ENCODE measurements at places on chromosomes 6 and 20. TPM values are rescaled to one million over a fixed set of nuclear protein-coding genes. Genes with fewer than 3 reads are reported as not detected.

DNA sequence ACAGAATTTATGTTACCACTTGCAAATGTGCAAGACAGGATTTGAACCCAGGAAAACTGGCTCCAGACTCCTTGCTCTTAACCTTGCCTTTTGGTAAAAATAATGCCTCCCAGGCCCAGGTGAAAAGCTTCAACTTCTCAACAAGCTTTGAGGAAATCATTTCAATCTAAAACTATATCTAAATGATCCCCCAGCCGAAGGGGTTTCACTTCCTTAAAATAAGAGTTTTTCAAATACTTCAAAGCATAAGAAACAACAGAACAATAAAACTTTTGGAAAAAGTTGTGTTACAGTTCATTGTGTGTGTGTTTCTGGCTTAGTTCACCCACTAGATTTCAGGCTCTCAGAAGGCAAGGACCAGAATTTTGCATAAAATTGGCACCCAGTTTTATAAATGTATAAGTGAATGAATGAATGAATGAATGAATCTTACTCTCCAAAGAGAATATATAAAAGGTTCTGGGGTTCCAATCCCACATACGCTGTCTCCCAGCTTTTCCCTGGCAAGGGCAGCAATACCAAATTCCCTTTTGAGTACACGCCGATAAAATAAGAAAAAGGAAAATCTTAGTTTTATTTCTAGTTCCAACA lies 5.4 kb downstream of the OR2H2 start:
- ATAC-seq, result no peak
- no peaks in the 10 kb centered on the region for H3K36me3 ChIP-seq
- H3K27me3 ChIP-seq, result peaks cover 17% of the 10 kb centered on the region
- H3K4me3 ChIP-seq, result no peak overlapping the region

DNA sequence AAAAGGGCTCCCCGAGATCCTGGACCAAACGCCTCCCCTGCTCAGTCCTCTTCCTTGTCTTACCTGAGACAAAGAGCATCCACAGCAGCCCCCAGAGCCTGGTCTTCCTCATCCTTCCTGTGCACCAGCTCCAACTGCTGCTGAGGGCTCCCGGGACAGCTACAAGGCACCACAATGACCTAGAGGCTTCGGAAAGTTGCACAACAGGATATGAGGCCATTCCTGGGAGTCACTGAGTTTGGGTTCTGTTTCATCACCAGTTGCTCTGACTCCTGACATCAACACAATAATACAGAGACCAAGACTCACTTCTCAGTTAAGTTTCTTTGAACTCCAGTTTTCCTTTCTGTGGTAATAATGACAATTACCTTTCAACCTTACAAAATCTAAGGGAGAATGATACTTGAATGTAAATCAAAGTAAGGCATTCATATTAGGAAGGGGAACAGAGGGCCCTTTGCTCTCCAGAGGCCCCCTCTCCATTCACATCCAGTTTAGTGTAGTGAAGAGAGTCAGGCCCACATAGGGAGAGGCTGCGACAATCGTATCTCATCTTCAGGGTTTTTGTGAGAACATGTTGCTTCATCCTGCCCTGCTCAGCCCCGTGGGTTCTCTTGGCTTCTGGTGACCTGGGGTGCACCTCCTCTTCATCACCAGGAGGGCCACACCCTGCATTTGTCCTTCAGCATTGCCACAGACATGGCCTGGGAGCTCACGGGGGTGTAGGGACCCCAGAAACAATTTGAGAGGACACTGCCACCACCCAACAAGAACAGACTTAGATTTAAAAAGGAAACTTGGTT lies at the start of gene TREM1:
TREM1 (minus strand) TSS at position 139 of the 803 bp plus-strand sequence; CDS start at position 112, 27 bp downstream.
- H3K4me1 ChIP-seq, result peaks cover 5% of the 10 kb centered on the region
- no peaks in the 10 kb centered on the region for H3K36me3 ChIP-seq
- H3K27ac ChIP-seq, result peak within 1 kb of the TSS; percentile 86
- ATAC-seq, result peak; percentile 63

DNA sequence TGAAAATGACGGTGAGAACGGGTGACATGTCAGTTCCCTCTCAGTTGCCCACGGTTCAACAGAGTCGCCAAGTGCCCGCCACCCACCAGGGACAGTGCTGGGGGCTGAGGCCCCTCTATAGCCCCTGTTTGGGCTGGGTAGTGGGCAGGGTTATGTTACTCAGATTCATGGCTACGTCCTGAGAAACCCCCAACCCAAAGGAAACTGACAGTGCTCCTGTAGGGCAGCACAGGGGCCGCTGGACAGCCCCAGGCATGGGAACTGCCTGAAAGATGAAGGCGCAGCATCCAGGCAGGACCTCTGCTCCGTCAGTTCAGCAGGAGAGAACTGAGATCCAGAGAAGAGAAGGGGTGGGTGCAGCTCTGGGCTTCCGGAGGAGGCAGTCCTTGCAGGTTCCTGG lies 118.9 kb upstream of the PMEPA1 start:
- H3K4me1 ChIP-seq, result no peaks in the 10 kb centered on the region
- ATAC-seq, result no peak
- no peaks in the 10 kb centered on the region for H3K36me3 ChIP-seq
- H3K27me3 ChIP-seq, result peaks cover 3% of the 10 kb centered on the region
- H3K27ac ChIP-seq, result no peak overlapping the region

SNHG17 gene
- total RNA-seq, result 142 TPM

GRCh38 chr20:58659841-58660240 lies 8.8 kb downstream of the STX16 start:
- H3K27me3 ChIP-seq, result no peaks in the 10 kb centered on the region
- peak; percentile 70 for ATAC-seq
- peak overlapping the region; percentile 97 for H3K27ac ChIP-seq
- peaks cover 47% of the 10 kb centered on the region for H3K4me1 ChIP-seq

NOTCH4 gene
- total RNA-seq, result 0.73 TPM

HLA-DRA gene
- 13.6 TPM for total RNA-seq

- H3K36me3 ChIP-seq, result no peaks in the 10 kb centered on the region
- no peaks in the 10 kb centered on the region for H3K27me3 ChIP-seq
- H3K27ac ChIP-seq, result no peak overlapping the region
- no peaks in the 10 kb centered on the region for H3K4me1 ChIP-seq
- H3K4me3 ChIP-seq, result no peak overlapping the region
- ATAC-seq, result no peak
Measured at GRCh38 chr6:92114797-92115196, 1304.6 kb downstream of the EPHA7 start.

GRM4 gene
- total RNA-seq, result not detected

DNA sequence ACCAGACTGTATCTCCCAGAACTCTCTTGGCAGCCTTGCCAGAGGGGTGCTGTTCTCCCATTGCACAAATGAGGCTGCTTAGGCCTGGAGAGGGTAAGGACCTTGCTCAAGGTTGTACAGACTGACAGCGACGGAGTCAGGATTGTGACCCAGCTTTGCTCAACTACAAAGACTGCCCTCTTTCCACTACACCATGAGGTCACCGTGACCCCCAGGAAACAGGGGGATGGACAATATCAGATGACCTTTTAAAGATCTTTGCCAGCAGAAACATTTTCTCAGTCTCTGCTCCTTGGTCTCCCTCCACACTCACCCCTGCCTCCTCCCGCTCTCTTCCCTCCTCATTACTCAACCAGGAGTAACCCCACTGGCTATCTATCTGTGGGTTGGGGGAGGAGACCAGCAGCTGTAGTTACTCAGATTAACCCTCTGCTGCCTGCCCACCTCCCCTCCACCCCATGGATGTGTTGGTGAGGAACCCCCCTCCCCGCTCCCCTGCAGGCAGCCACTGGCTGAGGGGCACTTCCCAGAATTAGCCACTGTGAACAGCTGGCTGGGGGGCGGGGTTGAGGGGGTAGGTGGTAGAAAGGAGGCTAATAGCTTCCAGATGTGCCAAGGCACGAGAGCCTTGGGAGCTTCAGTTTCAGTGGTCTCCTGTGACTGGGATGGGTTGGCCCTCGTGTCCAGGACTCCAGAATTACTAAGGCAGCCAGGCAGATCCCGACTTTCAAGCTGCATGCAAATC lies 26.9 kb upstream of the MRPS18A start:
- no peak overlapping the region for H3K4me3 ChIP-seq
- no peaks in the 10 kb centered on the region for H3K36me3 ChIP-seq
- peaks cover 6% of the 10 kb centered on the region for H3K4me1 ChIP-seq
- ATAC-seq, result no peak

DNA sequence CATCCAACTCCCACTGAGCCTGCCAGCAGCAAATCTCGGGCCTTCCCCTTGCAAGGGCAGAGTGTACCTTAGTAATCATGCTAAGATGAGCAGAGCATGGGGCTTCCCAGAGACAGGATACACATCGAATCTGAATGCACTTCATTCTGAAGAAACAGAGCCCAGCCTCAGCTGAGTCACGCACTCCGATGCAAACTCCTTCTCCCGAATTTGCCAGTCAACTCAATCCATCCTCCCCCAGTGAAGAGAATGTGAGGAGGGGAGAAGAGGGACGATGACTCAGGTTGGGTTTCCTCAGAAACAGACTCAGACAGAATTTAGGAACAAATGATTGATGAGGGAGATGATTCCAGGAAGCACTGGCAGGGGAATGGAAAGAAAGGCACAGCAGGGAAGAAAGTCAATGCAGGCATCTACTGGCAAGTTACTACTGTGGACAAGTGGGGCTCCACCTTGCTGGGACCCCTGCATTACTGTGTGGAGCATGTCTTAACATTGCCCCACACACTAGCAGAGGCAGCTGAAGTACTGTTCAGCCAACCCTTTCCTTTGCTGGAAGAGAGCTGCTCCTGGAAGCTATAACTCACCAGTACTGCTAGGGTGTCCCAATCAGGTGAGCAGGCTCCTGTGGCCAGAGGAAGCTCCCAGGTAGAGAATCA lies 251.6 kb downstream of the ADGB start:
- H3K36me3 ChIP-seq, result peaks cover 5% of the 10 kb centered on the region
- peaks cover 18% of the 10 kb centered on the region for H3K4me1 ChIP-seq
- peak; percentile 74 for ATAC-seq
- H3K27me3 ChIP-seq, result peaks cover 8% of the 10 kb centered on the region

DNA sequence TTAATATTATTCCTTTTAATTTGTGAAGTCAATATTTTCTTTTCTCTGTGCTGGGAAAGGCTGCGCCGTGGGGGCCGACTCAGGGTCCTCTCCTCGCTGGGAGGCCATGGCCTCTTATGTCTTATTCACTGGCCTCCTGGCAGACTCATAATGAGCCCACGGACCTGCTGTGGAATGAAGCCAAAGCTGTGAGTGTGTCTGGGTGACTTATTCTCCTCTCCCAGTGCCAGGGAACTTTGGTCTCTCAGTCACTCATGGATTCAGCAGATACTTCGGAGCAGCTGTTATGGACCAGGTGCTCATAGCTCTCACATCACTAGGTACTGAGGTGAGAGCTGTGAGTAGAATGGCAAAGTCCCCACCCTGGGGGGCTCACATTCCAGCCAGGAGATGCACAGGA lies 297.6 kb downstream of the CDH26 start:
- H3K4me1 ChIP-seq, result no peaks in the 10 kb centered on the region
- H3K4me3 ChIP-seq, result no peak overlapping the region
- H3K36me3 ChIP-seq, result no peaks in the 10 kb centered on the region
- no peak for ATAC-seq

- no peak overlapping the region for H3K4me3 ChIP-seq
- peaks cover 7% of the 10 kb centered on the region for H3K27me3 ChIP-seq
- ATAC-seq, result peak; percentile 61
- H3K27ac ChIP-seq, result no peak overlapping the region
- no peaks in the 10 kb centered on the region for H3K36me3 ChIP-seq
Measured at GRCh38 chr20:38221119-38221589, 39.4 kb downstream of the KIAA1755 start.

TTLL9 gene
- total RNA-seq, result not detected

ANGPT4 gene
- total RNA-seq, result not detected

BANF2 gene
- total RNA-seq, result not detected

DNA sequence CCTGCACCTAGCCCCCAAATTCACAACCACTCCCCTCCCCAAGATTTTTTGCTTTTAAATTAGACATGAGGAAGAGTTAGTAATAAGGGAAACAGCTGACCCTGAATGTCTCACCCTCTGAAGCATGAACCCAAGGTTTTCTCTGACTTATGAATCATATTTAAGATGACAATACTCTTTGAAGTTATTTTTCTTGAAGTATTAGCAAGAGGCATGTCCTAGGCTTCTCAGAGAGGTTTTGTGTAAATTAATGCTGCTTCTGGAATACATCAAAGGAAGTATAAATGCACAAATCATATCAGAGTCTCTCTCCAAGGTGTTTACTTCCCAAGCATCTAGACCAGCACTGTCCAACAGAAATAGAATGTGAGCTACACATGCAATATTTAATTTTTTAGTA lies 408.1 kb upstream of the MARCKS start:
- H3K27me3 ChIP-seq, result peaks cover 3% of the 10 kb centered on the region
- no peak overlapping the region for H3K4me3 ChIP-seq
- H3K36me3 ChIP-seq, result no peaks in the 10 kb centered on the region

DNA sequence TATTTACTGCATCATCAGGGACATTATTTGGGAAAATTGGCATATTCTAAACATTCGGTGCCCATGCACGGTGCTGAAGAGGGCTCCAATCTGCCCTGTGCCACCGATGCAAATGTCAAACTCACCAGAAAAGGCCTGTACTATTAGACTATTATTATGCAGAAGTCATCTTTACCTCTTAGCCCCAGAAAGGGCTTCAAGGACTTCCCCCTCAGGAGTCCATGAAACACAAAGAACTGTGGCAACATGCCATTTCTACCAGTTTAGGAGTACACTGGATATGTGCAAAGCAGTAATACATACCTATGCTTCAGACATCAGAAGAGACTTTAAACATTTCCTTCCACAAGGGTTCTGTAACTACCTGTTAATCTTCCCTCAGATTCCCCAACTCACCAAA lies 8.6 kb downstream of the DIDO1 start:
- peaks cover 50% of the 10 kb centered on the region for H3K36me3 ChIP-seq
- peak overlapping the region; percentile 69 for H3K4me3 ChIP-seq
- H3K27me3 ChIP-seq, result no peaks in the 10 kb centered on the region
- peaks cover 55% of the 10 kb centered on the region for H3K4me1 ChIP-seq
- no peak for ATAC-seq
- H3K27ac ChIP-seq, result peak overlapping the region; percentile 64

GRCh38 chr6:71489736-71490135 lies 201.1 kb downstream of the OGFRL1 start:
- no peak overlapping the region for H3K4me3 ChIP-seq
- H3K27me3 ChIP-seq, result peaks cover 2% of the 10 kb centered on the region
- H3K36me3 ChIP-seq, result no peaks in the 10 kb centered on the region
- no peak for ATAC-seq
- H3K4me1 ChIP-seq, result no peaks in the 10 kb centered on the region

DNA sequence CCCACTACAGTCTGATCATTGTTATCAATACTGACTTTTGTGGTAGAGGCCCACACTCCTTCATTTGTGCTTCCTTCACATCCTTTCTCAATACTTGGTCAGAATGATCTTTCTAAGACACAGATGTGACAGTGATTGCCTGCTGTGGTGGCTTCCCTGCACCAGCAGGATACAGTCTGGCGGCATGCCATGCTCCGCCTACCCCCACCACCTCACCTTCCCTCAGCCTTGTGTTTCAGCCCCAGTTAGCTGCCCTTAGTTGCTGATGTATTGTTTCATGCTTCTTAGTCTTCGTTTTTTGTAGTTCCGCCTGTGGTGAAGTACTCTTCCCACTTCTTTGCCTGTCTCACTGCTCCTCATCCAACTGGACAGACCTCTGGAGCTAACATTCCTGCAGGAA lies 10.9 kb downstream of the LRRC1 start:
- H3K4me3 ChIP-seq, result no peak overlapping the region
- ATAC-seq, result no peak
- peaks cover 5% of the 10 kb centered on the region for H3K4me1 ChIP-seq
- H3K27ac ChIP-seq, result no peak overlapping the region
- H3K27me3 ChIP-seq, result no peaks in the 10 kb centered on the region

SLC22A7 gene
- not detected for total RNA-seq

GRCh38 chr20:53692465-53693067 lies 98.9 kb upstream of the ZNF217 start:
- peaks cover 5% of the 10 kb centered on the region for H3K4me1 ChIP-seq
- ATAC-seq, result peak; percentile 71
- H3K27me3 ChIP-seq, result no peaks in the 10 kb centered on the region
- H3K4me3 ChIP-seq, result peak overlapping the region; percentile 50
